ENCODE measurements at places on chromosomes 5 and 9.

GRCh38 chr9:111350556-111350955 is 20.5 kb upstream of the OR2K2 start:
- no peak for DNase-seq

GRCh38 chr5:68730220-68730978 is 363.4 kb upstream of the SLC30A5 start:
- no peak for DNase-seq

DNA sequence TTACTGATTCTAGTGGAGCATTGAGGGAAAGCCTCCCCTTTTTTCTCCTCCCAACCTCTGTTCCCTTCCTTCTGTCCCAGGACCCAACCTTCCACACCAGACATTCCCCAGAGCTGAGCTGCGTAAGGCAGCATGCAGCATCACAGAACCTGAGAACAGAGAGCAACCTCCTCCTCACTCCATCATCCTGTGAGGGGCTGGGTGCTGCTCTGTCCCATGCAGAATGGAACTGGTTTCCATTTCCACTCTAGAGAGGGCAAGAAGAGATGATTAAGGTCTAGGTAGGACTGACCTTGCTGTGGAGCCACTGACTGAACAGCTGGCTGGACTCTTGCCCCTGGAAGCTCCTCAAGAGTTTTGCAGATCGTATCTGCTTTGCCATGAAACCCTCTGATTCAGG is 30.1 kb upstream of the IL7R start:
- DNase-seq = no peak

GRCh38 chr5:175013251-175013650 is 288.9 kb downstream of the MSX2 start:
- DNase-seq = no peak

Data from A549 (cell line).